ENCODE measurements at places on chromosomes 4 and X.

- no peak for DNase-seq
These were observed 2088.7 kb upstream of the AGA start for GRCh38 chr4:179530958-179531357.

DNA sequence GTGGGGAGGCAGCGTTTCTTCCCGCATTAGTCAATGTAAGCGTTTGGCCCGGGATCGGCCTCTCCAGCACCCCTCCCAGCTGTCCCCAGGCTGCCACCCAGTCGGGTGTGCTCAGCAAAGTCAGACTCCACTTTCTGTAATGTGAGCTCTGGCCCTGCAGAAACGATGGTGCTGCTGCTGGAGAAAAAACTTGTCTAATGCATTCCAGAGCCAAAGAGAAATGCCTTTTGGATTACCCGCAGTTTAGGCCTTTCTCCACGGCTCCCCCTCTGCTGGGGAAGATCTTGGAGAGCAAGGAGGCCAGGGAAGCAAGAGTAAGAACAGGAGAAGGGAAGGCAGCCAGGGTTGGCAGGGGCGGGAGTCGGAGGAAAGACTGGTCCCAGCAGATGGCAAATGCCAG is 55.2 kb downstream of the ELF4 start:
- peak; percentile 33 for DNase-seq

DNA sequence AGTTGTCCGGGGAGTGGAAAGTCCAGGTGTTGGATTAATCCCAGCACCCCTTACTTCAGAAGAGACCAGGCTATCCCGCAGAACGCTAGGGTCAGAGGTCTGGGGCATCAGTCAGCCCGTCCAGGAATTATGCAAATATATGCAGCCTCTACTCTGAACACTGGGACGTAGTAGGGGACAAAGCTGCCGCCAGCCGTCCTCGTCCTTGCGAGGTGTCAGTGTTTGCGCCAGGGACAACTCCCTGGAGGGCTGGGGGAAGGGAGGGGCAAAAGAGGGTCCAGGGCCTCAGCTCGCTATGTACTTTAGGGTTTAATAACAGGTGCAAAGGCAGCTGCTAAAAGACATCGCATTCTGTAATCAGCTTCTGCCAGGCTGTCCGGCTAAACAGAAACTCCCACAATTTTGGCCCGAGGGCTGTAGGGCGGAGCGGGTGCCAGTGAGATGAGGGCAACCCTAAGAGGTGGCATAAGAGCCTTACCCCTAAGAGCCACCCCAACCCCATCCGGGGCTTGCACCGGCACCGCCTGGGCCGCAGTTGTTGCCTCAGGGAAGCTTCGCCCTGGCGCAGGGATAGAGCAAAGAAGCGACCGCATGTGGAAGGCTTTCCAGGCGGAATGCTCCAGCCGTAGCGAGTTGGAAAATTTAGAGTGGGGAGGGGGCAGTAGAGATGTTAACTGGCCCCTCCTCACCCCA is 8.4 kb downstream of the HAND2 start:
- no peak for DNase-seq

- no peak for DNase-seq
These were observed 11.6 kb downstream of the CXCR3 start for GRCh38 chrX:71606536-71607216.

GRCh38 chr4:123522646-123523045 is 126.1 kb downstream of the SPRY1 start:
- no peak for DNase-seq

DNA sequence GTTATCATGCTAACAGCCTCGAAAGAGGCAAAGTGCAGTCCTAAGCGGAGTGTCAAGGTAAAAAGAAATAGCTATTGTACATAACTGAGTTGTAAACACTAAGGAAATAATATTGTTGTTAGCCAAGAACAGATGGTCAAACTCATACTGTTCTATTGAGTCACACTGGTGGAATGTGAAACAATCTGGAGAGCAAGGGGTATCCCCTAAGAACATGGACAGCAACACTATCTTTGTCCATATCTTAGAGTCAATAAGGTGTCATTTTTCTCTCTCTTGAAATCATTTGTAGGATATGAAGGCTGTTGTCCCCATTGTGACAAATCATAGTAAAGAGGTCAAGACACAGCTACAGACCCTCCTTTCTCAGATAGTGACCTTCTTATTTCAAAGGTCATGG is 4.5 kb upstream of the PDGFC start:
- DNase-seq: no peak

DNA sequence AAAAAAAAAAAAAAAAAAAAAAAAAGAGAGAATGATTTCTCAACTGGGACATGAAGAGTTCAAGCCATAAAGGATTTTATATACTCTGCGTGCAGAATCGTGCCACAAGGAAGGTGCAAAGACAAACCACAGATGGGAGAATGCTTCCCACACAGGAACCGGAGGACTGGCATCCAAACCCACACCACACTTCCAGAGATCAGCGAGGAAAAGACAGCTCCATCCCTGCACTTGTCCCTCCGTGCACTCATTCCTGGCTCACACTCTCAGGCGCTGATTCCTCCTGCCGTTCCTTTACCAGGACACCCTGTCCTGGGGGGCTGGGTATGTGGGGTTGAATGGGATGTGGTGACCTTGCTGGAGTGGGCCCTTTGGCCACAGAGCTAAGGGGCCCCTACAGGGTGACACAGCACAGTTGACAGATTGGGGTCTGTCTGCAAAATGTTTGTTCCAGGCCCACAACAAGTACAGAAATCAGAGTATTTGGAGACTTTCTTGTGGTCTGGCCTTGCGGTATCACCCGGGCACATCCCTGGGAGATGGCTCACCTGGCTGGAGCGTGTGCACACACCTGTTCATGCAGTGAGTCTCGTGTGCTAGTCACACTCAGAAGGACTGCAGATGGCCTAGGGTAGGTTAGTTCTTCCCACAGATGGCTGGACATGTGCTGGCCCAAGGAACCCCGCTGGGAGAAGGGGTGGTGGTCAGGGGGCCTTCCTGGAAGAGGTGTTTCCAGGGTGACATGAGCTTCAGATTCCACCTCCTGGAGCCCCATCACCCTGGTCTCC is 55.4 kb upstream of the GPR78 start:
- DNase-seq: peak; percentile 15

GRCh38 chr4:2923141-2923551 is 40.1 kb downstream of the NOP14 start:
- DNase-seq: no peak

DNA sequence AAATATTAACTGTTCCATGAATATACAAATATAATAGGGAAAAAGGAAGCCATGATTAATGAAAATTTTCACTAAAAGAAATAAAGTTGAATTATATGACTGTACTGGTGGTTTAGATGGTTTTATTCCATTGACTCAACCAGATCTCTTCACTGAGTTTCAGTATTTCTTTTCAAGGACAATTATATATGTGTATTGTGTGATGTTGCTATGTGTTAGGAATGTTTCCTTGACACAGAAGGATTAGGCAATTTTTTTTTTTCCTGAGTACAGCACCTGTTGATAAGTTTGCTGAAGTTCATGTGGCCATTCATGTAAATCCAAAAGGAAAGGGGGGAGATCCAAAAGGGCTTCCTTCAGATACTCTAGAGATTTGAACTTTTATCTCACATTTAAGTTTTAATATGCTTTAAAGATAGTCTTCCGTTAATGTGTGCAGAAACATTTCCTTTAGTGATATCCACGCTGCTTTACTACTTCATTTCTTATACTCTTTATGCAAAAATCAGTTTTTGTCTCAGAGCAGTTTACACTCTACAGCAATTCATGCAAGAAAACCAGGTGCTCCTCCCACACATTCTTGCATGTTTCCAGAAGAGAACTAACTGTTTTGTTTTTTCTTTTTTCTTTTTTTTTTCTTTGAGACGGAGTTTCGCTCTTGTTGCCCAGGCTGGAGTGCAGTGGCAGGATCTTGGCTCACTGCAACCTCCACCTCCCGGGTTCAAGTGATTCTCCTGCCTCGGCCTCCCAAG is 249.1 kb downstream of the RPA4 start:
- DNase-seq: no peak

- DNase-seq: no peak
These were observed 4.9 kb downstream of the GATA1 start for GRCh38 chrX:48791063-48791820.

DNA sequence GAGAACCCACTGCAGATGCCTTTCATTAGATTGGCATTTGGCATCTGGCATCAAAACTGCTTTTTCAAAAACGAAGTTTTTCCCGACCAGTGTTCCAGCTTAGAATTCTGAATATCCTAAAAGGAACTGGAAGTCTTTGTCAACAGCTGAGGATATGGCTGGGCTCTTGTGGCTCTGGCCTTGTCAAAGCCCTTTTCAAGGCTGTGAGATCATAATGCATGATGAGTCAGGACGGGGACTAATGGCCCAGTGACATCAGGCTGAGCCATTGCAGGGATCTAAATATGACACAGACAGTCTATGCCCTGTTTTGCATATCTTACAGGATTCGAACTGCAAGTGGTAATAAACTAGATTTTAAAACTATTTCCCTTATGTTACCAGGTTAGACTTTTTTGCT is 306.4 kb downstream of the PTTG2 start:
- DNase-seq: no peak
